ENCODE measurements at places on chromosomes 3 and 15.

GRCh38 chr3:58628823-58629562 is 37.6 kb downstream of the FAM3D start:
- DNase-seq = no peak

DNA sequence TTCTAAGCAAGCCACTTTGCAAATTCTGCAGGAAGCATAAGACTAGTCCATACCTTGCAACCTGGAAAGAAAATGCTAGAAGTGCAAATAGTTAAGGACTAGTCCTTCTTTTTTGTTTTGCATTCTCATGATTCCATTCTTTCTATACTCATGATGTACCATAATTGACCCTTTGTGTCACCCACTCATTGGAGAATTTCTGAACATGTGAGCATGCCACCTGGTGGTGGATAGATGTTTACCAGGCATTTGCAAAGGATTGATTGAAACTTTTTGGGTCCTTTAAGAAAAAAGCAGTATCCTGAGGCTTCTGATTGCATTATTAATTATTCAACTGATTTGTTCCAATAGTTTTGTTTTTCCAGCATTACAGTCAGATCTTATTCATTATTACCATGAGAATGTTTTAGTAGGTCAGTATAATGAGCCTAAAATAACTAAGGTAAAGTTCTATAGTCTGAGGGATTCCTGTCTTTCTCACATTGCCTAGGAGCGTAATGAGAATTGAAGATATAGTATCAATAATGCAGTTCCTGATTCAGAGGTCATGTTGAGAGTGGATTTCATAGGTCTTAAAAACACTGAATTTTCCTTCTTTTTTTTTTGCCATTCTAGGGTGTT is 20.2 kb upstream of the DIPK2A start:
- no peak for DNase-seq

- DNase-seq = no peak
Measured at GRCh38 chr15:99635794-99636193, 70.0 kb downstream of the MEF2A start.

DNA sequence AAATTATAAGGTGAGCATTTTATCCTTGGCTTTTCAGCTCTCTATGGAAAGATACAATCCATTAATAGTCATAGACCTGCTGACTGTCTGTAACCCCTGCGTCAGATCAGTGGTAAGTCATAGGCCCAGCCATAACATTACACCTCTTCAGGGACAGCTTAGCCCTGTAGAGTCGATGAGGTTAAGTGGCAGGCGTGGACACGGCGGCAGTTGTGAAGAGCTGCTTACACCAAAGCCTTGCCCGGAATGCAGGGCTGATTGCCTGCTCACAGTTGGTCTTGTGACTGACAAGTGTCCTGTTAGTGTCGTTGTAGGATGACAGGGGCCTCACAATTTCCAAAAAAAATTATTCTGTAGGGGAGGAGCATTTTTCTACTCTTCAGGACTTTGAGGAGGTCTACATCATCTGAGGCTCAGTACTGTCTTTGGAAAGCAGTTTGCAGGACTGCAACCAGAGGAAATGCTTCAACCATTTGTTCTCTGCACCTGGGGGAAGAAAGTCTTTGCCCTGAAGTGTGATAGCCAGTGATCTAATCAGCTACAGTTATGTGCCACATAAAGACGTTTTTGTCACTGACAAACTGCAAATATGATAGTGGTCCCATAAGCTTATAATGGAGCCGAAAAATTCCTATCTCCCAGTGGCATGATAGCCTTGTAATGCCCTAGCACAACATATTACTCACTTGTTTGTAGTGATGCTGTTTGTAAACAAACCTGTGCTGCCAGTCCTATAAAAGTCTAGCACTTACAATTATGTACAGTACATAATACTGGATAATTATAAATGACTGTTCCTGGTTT is 14.9 kb upstream of the SELENOT start:
- DNase-seq = no peak
